ENCODE measurements at places on chromosomes 4 and X. TPM values are rescaled to one million over a fixed set of nuclear protein-coding genes. Genes with fewer than 3 reads are reported as not detected.

Gene GPR82
- total RNA-seq, result 0.22 TPM

Gene DCLK2
- total RNA-seq, result 19.9 TPM

Gene UGT8
- not detected for total RNA-seq

Gene SPACA5
- total RNA-seq, result not detected

Gene TMEM156
- total RNA-seq, result not detected

Gene SLC4A4
- 20.3 TPM for total RNA-seq

Gene CCDC110
- 1.0 TPM for total RNA-seq

Gene NAP1L5
- total RNA-seq, result 2.4 TPM

Gene RRH
- total RNA-seq, result not detected

- no peak for DNase-seq
Observed at GRCh38 chr4:38071801-38072431, 111.7 kb downstream of the PTTG2 start.

DNA sequence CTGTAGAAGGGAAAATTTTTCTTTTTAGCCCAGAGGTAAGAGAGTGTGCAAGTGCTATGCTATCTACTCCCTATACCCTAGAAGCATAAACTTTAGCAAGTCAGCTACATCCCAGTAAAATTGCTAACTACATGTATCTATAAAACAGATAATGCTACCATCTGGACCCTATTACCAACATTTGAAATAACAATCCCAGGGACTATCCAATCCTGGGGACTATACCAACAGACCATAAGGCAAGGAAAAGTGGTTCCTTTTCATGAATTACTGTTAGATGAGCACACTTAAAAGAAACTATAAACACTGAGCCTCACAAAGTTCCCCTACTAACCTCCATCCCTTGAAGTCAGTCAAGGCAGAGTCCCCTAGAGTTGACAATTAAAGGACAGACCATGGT is 213.6 kb upstream of the VEGFC start:
- no peak for DNase-seq

- DNase-seq, result no peak
Observed at GRCh38 chrX:20383477-20383876, 116.8 kb upstream of the RPS6KA3 start.

- DNase-seq, result no peak
Observed at GRCh38 chr4:4696530-4696929, 154.7 kb upstream of the STX18 start.

GRCh38 chr4:82373486-82373815 is 340 bp downstream of the HNRNPD start:
- DNase-seq, result no peak

DNA sequence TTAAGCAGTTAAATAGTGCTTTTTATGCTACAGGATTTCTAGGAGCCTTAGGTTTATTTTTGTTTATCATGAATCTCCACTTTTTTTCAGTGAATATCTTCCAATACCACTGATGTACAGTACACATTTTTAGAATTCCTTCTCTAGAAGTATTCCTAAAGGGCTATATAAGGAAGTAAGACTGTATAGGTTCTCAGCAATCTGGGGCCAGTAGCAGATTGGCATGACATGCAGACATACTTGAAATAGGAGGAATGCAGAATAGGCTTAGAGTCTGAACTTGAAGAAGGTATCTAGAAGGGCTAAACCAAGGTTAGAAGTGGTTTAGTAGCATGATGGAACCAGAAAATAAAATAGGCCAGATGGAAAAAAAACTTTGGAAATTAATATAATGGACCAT is 29.8 kb downstream of the HEPH start:
- no peak for DNase-seq

DNA sequence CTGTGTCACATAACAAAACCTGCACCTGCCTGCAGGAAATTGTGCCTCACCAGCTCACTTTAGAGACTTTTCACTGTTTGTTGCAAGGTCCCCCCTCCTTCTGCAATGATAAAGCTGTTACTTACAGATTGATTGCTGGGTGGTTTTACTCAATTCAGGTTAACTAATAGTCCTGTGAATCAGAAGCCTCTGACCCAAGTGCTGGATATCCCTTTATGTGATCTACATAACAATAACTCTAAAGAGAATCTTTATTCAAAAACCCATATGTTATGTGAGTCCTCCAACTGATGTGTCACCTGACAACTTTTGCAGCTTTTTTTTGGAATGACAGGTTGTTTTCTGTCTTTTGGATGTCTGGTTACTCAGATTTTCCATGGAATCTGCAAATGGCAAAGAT is 2323.6 kb upstream of the TENM3 start:
- no peak for DNase-seq

DNA sequence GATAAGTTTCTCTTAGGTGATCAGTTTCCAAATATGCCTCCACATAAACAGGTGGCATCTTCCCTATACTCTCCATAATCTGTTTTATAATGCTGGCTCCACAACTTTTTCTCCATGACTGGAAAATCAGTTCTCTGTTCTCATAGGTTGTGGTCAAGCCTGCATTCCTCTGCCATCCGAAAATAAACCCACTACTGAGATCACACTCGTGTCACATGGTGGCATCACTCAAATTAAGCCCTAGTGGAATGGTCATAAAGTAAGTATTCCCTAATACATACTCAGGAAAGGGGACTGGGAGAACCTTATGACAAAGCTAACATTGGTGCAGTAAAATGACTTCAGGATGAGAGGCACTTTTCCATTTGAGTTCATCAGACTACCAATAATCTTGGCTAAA is 37.6 kb downstream of the MAGED4B start:
- no peak for DNase-seq

DNA sequence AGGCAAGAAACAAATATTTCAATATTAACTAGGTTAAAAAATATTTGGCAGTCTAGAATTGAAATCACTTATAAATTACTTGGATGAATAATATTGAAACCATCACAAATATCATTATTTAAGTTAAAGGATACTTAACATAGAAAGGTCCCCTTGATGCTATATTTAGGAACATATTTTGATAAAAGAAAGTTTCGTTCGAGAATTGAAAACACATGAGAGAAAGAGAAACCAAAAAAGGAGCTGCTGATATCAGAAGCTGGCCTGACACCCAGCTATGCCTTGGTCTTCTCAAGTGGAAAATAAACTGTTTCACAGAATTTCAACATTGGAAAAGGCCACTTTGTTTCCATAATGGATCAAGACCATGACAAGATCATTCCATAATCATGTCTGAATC is 762.4 kb downstream of the DMD start:
- DNase-seq, result no peak

DNA sequence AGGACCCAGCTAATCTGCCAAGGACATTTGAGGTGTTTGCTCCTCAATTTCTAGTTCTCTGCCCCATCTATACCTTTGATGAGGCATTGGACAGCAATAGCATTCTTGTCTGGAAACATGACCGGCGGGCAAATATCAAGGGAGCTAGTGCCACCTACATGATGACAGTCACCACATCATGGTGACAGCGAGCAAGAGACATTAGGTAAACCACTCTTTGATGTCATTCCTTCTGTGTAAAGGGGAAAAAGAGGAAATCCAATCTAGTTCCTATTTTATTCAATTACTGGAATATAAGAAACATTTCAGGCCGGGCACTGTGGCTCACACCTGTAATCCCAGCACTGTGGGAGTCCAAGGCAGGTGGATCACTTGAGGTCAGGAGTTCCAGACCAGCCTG is 20.7 kb upstream of the IL13RA1 start:
- DNase-seq, result no peak

DNA sequence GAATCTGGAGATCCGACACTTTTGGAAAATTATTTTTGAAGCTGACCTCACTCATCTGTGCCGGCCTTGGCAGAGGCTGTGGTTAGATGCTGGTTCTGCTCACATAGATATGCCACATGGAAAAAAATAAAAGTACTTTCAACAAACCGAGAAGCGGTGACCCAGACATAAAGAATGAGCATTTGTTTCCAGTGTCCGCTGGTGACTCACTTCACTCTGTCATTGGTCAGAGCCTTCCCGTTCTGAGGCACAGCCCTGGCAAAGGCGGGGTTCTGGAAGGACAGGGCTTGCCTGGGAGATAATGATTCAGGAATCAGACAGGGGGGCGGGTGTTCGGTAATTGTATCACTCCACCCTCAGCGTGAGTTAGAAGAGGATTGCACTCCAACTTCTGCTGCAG is 172.4 kb upstream of the MXRA5 start:
- no peak for DNase-seq
